ENCODE measurements at places on chromosomes 5 and 9.

- no peak for DNase-seq
Observed at GRCh38 chr5:168600409-168600808, 21.2 kb upstream of the PANK3 start.

GRCh38 chr5:91950328-91950727, 567.2 kb upstream of the ARRDC3 start:
- no peak for DNase-seq

DNA sequence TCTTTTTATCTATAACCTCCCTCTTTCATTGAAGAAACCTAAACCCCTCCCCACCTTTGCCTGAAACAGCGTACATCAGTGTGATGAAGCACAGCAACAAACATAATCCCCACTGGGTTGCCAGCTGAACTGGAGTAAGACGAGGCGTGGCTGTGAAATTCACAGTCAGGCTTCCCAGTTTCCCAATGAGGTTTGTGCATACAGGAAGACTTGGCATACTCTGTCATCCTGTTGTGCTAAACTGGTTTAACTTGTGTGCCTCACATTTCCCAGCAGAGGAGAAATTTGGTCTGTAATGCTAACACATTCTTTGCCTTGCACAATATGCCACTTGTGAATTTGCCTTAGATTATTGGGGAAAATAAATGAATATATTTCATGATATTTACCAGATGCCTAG, 121.5 kb downstream of the SV2C start:
- no peak for DNase-seq

GRCh38 chr5:55407059-55407684, 99.4 kb downstream of the MTREX start:
- DNase-seq, result no peak

- no peak for DNase-seq
Observed at GRCh38 chr5:36854402-36855140, 22.0 kb upstream of the NIPBL start.

- DNase-seq, result no peak
Observed at GRCh38 chr5:16784088-16784487, 152.0 kb downstream of the MYO10 start.

GRCh38 chr5:64670277-64670676, 20.0 kb upstream of the SHISAL2B start:
- no peak for DNase-seq
